ENCODE measurements at places on chromosomes 5 and 9. TPM values are rescaled to one million over a fixed set of nuclear protein-coding genes. Genes with fewer than 3 reads are reported as not detected.

GRCh38 chr9:2681981-2682380 lies 35.3 kb upstream of the KCNV2 start:
- no peak overlapping the region for H3K4me3 ChIP-seq
- no peaks in the 10 kb centered on the region for H3K36me3 ChIP-seq
- no peak for DNase-seq

Gene TLR4
- total RNA-seq: not detected

- H3K27me3 ChIP-seq: no peaks in the 10 kb centered on the region
- H3K27ac ChIP-seq: peak overlapping the region; percentile 74
- peaks cover 14% of the 10 kb centered on the region for H3K4me1 ChIP-seq
- DNase-seq: no peak
- H3K36me3 ChIP-seq: peaks cover 10% of the 10 kb centered on the region
These were observed 597 bp upstream of the TMEM250 start for GRCh38 chr9:136119061-136119882.

DNA sequence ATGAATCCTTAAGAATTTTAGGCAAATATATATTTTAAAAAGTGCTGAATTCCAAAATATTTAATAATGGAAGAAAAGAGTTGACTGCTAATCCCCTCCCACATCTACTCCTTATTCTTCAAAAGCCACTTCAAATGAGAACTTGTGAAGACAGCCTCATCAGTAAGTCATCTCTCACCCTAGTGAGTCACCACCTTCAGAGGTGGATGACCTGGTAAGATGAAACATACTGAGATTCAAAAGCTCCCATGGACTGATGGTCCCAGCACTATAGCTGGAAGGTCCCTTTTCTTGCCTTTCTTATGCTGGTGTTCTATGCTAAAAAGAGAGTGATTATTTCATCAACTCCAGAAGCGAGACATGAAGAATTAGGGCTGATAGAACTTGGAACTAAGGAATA lies 37.8 kb upstream of the SPDL1 start:
- no peaks in the 10 kb centered on the region for H3K36me3 ChIP-seq
- no peak overlapping the region for H3K27ac ChIP-seq
- peak; percentile 22 for DNase-seq
- no peak overlapping the region for H3K4me3 ChIP-seq

Gene SHC3
- total RNA-seq: not detected

DNA sequence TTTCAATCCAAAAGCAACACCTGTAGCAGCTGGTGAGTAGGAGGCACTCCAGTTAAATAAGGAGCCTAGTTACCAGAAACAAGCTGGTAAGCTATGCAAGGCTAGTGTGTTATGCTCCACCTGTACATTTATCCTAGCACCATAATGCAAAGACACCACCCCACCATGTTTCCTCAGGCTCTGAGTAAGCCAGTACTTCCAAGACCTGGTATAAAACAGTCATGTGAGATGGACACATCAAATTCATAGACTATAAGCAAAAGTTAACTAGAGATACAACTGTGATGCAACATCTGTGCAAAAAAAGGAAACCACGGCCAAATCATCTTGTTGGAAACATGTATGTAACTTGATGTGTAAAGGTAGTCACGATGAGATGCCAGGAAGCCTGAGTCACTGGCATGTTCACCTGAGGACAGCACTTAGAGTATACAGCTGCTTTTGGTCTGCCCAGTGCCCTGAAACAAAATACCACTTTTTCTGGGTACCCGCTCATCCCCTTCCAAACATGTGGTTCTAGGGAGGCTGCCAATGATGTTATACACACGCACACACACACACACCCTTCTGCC lies 66.1 kb downstream of the CDK5RAP2 start:
- H3K27ac ChIP-seq: no peak overlapping the region
- no peak overlapping the region for H3K4me3 ChIP-seq
- DNase-seq: peak; percentile 19
- peaks cover 86% of the 10 kb centered on the region for H3K36me3 ChIP-seq

Gene IFNK
- total RNA-seq: not detected

DNA sequence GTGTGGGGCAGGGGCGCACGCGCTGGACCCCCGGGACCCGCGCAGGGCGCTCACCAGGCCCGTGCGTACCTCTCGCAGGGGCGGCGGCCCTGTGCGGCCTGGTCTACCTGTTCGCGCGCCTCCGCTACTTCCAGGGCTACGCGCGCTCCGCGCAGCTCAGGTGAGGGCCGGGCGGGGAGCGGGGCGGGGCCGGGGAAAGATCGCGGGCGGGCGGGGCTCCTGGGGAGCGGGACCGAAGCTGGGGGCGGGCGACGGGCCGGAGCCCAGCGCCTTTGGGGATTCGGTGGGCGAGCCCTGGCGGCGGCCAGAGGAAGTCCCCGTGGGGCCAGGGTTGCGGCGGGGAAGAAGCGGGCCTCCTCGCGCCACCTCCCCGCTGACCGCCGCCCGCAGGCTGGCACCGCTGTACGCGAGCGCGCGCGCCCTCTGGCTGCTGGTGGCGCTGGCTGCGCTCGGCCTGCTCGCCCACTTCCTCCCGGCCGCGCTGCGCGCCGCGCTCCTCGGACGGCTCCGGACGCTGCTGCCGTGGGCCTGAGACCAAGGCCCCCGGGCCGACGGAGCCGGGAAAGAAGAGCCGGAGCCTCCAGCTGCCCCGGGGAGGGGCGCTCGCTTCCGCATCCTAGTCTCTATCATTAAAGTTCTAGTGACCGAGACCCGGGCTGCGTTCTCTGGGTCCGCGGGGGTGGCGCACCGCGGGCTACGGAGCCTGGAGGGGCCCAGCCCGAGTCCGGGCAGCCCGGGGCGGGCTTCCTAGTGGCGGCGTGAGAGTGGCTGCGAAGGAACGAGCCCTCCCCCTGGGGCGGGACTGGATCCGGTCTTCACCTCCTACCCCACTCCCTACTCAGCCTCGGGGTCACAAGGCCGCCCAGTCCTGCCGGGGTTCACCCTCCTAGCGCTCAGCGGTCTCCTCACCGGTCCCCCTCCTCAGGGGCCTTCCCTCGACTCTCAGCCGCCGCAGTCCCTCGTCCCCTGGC lies 2.4 kb downstream of the LTC4S start:
- no peaks in the 10 kb centered on the region for H3K27me3 ChIP-seq
- peaks cover 18% of the 10 kb centered on the region for H3K36me3 ChIP-seq
- peak; percentile 87 for DNase-seq
- peaks cover 25% of the 10 kb centered on the region for H3K4me1 ChIP-seq
- H3K4me3 ChIP-seq: peak overlapping the region; percentile 64

Gene TMED9
- total RNA-seq: 109 TPM

DNA sequence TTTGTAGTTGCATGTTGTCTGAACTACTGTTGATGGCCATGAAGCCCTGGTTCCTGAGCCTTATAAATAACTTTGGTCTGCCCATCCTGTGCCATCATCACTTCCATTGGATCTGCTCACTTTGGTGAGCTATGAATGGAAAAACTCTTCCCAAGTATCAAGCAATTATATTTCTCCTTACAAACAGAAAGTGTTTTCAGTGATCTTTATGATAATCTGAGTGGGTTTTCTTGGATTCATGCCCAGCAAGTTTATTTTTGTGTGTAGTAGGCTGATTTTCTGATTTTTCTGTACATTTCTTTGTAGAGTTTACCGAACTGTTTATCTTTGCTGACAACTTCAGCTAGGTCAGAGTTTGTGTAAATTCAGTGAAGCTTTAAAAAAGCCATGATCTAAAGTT lies 31.0 kb downstream of the CAMK4 start:
- peak overlapping the region; percentile 95 for H3K27ac ChIP-seq
- no peaks in the 10 kb centered on the region for H3K27me3 ChIP-seq
- H3K4me3 ChIP-seq: peak overlapping the region; percentile 63
- H3K36me3 ChIP-seq: peaks cover 29% of the 10 kb centered on the region

Gene MARCOL
- total RNA-seq: not detected

Gene CDC25C
- total RNA-seq: 15.9 TPM

Gene LTC4S
- 0.42 TPM for total RNA-seq

GRCh38 chr9:119101048-119101447 lies 268.2 kb downstream of the BRINP1 start:
- no peak overlapping the region for H3K27ac ChIP-seq
- no peak for DNase-seq
- no peak overlapping the region for H3K4me3 ChIP-seq
- H3K4me1 ChIP-seq: no peaks in the 10 kb centered on the region
- H3K36me3 ChIP-seq: no peaks in the 10 kb centered on the region

DNA sequence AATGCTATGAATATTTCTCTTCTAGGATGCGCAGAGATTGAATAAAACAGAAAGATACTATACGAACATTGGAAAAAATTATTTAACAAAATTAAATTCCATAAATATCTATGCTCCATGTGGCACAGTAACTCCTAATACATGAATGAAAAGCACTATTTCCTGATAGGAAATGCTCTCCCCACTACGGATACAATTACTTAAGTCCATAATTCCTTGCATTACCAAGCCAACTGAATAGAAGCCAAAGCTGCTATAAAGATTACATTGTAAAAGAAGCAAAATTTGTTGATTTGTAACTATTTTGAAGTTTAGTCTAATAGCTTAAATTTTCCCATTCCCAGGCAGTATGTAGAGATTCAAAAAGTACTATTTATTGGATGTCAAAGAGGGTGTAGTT lies 61.8 kb upstream of the SNX2 start:
- DNase-seq: no peak
- H3K27ac ChIP-seq: no peak overlapping the region
- no peaks in the 10 kb centered on the region for H3K4me1 ChIP-seq
- peaks cover 16% of the 10 kb centered on the region for H3K27me3 ChIP-seq

GRCh38 chr9:5230554-5230953 lies 665 bp upstream of the INSL4 start:
- no peak overlapping the region for H3K27ac ChIP-seq
- no peaks in the 10 kb centered on the region for H3K36me3 ChIP-seq
- H3K4me3 ChIP-seq: no peak overlapping the region

Gene SAXO1
- 0.11 TPM for total RNA-seq

- H3K27ac ChIP-seq: no peak overlapping the region
- H3K4me1 ChIP-seq: no peaks in the 10 kb centered on the region
- no peak overlapping the region for H3K4me3 ChIP-seq
- H3K36me3 ChIP-seq: no peaks in the 10 kb centered on the region
These were observed 91.0 kb downstream of the OLFM1 start for GRCh38 chr9:135178498-135178897.

Gene GGTA1
- total RNA-seq: not detected

GRCh38 chr5:43150075-43150474 lies 29.4 kb downstream of the ZNF131 start:
- peaks cover 17% of the 10 kb centered on the region for H3K4me1 ChIP-seq
- peaks cover 36% of the 10 kb centered on the region for H3K36me3 ChIP-seq
- DNase-seq: no peak
- no peak overlapping the region for H3K27ac ChIP-seq
- no peaks in the 10 kb centered on the region for H3K27me3 ChIP-seq
- H3K4me3 ChIP-seq: no peak overlapping the region

Gene BOD1
- total RNA-seq: 29.2 TPM

Gene LOX
- not detected for total RNA-seq

GRCh38 chr9:111839987-111840386 lies 45.2 kb upstream of the SHOC1 start:
- H3K4me3 ChIP-seq: no peak overlapping the region
- no peak overlapping the region for H3K27ac ChIP-seq
- no peak for DNase-seq
- H3K4me1 ChIP-seq: no peaks in the 10 kb centered on the region

GRCh38 chr5:169735913-169736312 lies 98.8 kb downstream of the DOCK2 start:
- DNase-seq: no peak
- H3K4me1 ChIP-seq: peaks cover 13% of the 10 kb centered on the region
- H3K27ac ChIP-seq: no peak overlapping the region
- no peaks in the 10 kb centered on the region for H3K27me3 ChIP-seq
- H3K36me3 ChIP-seq: peaks cover 58% of the 10 kb centered on the region

GRCh38 chr5:117769877-117770276 lies 1195.3 kb upstream of the SEMA6A start:
- no peak overlapping the region for H3K4me3 ChIP-seq
- no peak for DNase-seq
- H3K36me3 ChIP-seq: no peaks in the 10 kb centered on the region
- H3K4me1 ChIP-seq: no peaks in the 10 kb centered on the region

GRCh38 chr9:20786807-20787206 lies 102.7 kb downstream of the FOCAD start:
- no peaks in the 10 kb centered on the region for H3K4me1 ChIP-seq
- no peaks in the 10 kb centered on the region for H3K27me3 ChIP-seq
- peaks cover 26% of the 10 kb centered on the region for H3K36me3 ChIP-seq
- no peak for DNase-seq

Gene RALGPS1
- total RNA-seq: 1.2 TPM

GRCh38 chr5:142342128-142342981 lies 17.5 kb upstream of the SPRY4 start:
- no peak overlapping the region for H3K27ac ChIP-seq
- H3K36me3 ChIP-seq: no peaks in the 10 kb centered on the region
- no peak overlapping the region for H3K4me3 ChIP-seq
- no peaks in the 10 kb centered on the region for H3K27me3 ChIP-seq
- DNase-seq: no peak
- H3K4me1 ChIP-seq: no peaks in the 10 kb centered on the region

Gene PRDM9
- total RNA-seq: not detected

GRCh38 chr5:16894236-16895057 lies 41.6 kb downstream of the MYO10 start:
- no peak for DNase-seq
- H3K4me1 ChIP-seq: no peaks in the 10 kb centered on the region
- H3K36me3 ChIP-seq: no peaks in the 10 kb centered on the region
- H3K27ac ChIP-seq: no peak overlapping the region

DNA sequence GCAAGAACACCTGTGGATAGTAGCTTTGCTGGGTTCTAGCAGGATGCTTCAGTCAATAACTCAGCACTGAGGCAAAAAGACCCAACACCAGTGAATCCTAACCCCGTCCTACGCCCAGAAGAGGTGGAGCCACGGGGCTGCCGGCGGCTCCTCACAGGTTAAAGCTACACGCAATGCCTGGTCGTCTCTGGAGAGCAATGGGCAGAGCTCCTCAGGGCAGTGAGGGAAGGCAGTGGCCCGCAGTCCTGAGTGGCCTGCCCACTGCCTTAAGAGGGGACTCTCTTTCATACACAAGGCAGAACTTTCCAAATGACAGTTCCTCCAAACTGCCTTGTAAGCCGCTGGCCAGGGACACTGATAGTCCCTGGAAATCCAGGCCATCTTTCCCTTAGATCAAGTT lies 244.2 kb upstream of the IRX2 start:
- H3K36me3 ChIP-seq: no peaks in the 10 kb centered on the region
- no peaks in the 10 kb centered on the region for H3K27me3 ChIP-seq
- H3K4me3 ChIP-seq: no peak overlapping the region
